ENCODE measurements at places on chromosomes 7 and 10.

DNA sequence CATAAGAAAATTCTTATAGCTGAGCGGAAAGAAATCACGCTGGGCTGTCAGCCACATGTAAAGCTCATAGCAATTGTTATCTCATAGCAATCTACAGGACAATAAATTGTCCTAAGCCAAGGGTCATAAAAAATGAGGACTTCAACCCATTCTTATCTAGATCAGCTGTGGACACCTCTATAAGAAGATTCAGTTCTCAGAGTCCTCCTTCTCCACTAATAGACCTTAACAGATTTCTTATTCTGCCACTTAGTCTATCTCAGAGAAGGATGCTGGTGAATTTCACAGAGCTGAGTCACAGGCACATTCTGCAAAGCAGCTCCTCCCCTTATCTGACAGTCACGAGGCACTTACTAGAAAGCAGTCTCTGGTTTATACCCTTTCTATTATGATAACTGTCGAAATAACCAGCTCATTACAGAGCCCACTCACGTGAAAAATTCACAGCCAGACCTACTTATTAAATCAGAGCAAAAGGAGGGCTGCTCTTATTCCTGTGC lies 185.3 kb upstream of the PCLO start:
- no peak for DNase-seq

DNA sequence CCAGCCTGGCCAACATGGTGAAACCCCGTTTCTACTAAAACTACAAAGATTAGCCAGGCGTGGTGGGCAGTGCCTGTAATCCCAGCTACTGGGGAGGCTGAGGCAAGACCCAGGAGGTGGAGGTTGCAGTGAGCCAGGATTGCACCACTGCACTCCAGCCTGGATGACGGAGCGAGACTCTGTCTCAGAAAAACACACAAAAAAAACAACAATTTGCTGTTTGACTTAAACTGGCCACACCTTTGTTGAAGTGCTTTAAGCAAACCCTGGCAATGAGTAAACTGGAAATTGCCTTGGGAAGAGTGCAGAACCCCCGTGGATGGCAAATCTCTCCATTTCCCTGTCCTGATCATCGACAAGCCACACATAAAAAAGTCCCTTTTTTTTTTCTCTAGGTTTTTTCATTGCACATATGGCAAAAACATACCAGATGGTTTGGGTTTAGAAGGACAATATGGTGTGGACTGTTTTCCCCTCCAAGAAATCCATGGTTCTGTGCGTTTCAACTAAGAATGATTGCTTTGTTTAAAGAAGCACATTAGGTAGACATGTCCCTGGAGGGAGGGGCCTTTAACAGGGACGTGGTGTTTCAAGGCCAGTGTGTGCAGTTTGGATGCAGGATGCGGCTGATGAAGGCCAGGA lies 76.9 kb downstream of the NRP1 start:
- no peak for DNase-seq

- DNase-seq = no peak
Measured at GRCh38 chr7:44508328-44509030, 18.0 kb upstream of the NUDCD3 start.

DNA sequence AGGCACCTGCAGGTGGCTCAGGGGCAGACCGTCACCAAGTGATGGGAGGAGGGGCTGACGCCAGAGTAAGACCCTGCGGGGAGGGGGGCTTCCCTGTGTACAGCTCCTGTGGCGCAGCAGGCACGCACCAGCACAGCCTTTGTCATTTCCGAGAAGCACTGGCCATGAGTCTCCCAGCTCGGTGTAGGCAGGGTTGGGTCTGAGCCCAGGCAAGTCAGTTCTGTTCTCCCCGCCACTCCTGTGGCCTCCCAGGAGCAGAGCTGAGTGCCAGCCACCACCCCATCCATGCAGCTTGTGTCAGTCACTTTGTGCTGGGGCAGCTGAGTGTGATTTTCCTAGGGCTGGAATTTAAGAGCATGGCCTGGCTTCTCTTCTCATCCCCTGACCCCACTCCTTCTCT lies 13.2 kb downstream of the CPSF4 start:
- DNase-seq = no peak

- DNase-seq = no peak
Measured at GRCh38 chr7:17010637-17011300, 129.0 kb upstream of the AGR3 start.

Measured in activated CD4-positive, CD25-positive, alpha-beta regulatory T cell (primary cell).